Chondrocyte (in vitro differentiated cells): ENCODE measurements at places on chromosomes 1 and 21. TPM values are rescaled to one million over a fixed set of nuclear protein-coding genes. Genes with fewer than 3 reads are reported as not detected.
A peak's percentile ranks its signal among the peaks of the same experiment; 100 is the strongest.

FLG2 gene
- not detected in 3 replicates for total RNA-seq

TAF12 gene
- 19.4 to 27.6 TPM (median 22.8 TPM) in 3 replicates for total RNA-seq

SERTAD4 gene
- total RNA-seq = 39.1 to 71.7 TPM (median 43.5 TPM) in 3 replicates

SH3BGR gene
- total RNA-seq = 2.4 to 3.3 TPM (median 2.8 TPM) in 3 replicates

FAM177B gene
- not detected in 3 replicates for total RNA-seq

PPP2R5A gene
- 12.2 to 16.9 TPM (median 16.8 TPM) in 3 replicates for total RNA-seq

OLIG1 gene
- not detected in 3 replicates for total RNA-seq

DNA sequence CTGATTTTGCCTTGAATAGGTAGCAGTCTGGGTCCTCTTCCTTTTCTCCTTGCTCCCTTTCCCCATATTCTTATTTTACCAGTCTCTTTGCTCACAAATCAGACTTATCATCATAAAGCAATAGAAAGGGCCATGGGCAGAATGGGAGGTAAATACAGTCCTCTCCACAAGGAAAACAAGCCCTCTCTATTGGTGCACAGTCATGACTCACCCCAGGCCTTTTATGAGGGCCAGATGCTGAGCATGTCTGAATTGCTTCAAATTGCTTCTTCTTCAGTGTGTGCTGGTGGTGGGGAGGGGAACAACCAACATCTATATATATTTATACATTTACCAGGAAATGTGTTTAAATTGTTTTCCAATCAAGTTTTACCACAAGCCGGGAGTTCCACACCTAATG is 75.2 kb downstream of the GFI1 start:
- no peak for DNase-seq
- no peaks in the 10 kb centered on the region for H3K36me3 ChIP-seq
- no peaks in the 10 kb centered on the region for H3K4me1 ChIP-seq
- H3K27ac ChIP-seq = no peak overlapping the region
- H3K4me3 ChIP-seq = no peak overlapping the region
- H3K27me3 ChIP-seq = no peaks in the 10 kb centered on the region

GRCh38 chr1:54408147-54409066 is 2.2 kb upstream of the SSBP3 start:
- H3K27me3 ChIP-seq = no peaks in the 10 kb centered on the region
- peak overlapping the region; percentile 45 for H3K27ac ChIP-seq
- DNase-seq = no peak
- H3K36me3 ChIP-seq = no peaks in the 10 kb centered on the region

- H3K27me3 ChIP-seq = peaks cover 27% of the 10 kb centered on the region
- H3K27ac ChIP-seq = no peak overlapping the region
- H3K36me3 ChIP-seq = peaks cover 2% of the 10 kb centered on the region
- no peak for DNase-seq
- H3K4me3 ChIP-seq = no peak overlapping the region
Observed at GRCh38 chr1:10891091-10891490, 94.6 kb upstream of the CASZ1 start.

GRCh38 chr1:205142102-205142469 is 20.3 kb upstream of the RBBP5 start:
- no peaks in the 10 kb centered on the region for H3K36me3 ChIP-seq
- DNase-seq = no peak
- no peaks in the 10 kb centered on the region for H3K27me3 ChIP-seq
- H3K4me3 ChIP-seq = no peak overlapping the region
- H3K4me1 ChIP-seq = peaks cover 44% of the 10 kb centered on the region
- peak overlapping the region; percentile 32 for H3K27ac ChIP-seq

DNA sequence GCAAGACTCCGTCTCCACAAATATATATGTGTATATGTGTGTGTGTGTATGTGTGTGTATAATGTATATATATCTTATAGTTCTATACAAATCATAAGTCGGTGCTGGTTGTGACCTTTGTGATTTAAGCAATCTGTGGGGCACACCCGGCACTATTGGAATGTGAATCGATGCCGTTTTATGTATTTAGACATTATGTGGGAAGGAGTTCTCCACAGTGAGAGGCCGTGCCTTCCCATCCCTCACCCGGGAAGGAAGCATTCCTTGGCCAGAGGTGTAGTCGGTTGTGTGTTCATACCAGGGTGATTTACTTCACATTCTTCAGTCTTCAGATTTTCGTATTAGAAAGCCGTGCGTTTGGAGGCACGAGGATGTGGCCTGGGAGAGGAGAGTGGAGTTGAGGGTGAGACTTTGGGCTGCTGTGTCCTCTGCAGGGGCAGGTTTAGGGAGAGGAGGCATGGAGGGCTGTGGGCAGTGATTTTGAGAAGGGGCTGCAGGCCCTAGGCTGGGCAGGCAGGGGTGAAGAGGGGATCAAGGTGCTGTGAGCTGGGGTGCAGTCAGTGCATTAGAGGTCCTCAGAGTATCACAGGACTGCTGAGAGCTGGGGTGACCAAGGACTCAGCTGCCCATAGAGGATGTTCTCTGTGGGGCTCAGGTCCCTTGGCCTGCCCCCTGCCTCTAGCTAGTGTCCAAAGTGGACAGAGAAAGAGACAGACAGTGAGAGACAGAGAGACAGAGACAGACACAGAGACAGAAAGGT is 57.7 kb downstream of the TRIM11 start:
- peaks cover 3% of the 10 kb centered on the region for H3K36me3 ChIP-seq
- no peaks in the 10 kb centered on the region for H3K27me3 ChIP-seq
- no peak overlapping the region for H3K27ac ChIP-seq
- no peak overlapping the region for H3K4me3 ChIP-seq
- peaks cover 2% of the 10 kb centered on the region for H3K4me1 ChIP-seq

- no peak overlapping the region for H3K4me3 ChIP-seq
- H3K36me3 ChIP-seq = no peaks in the 10 kb centered on the region
- DNase-seq = no peak
- no peaks in the 10 kb centered on the region for H3K27me3 ChIP-seq
- H3K27ac ChIP-seq = no peak overlapping the region
- H3K4me1 ChIP-seq = peaks cover 17% of the 10 kb centered on the region
Observed at GRCh38 chr21:27036736-27037301, 69.9 kb upstream of the ADAMTS5 start.

- DNase-seq = no peak
- no peaks in the 10 kb centered on the region for H3K4me1 ChIP-seq
- no peaks in the 10 kb centered on the region for H3K36me3 ChIP-seq
- H3K4me3 ChIP-seq = no peak overlapping the region
Observed at GRCh38 chr1:105359457-105359856, 1609.8 kb downstream of the AMY1C start.

DNA sequence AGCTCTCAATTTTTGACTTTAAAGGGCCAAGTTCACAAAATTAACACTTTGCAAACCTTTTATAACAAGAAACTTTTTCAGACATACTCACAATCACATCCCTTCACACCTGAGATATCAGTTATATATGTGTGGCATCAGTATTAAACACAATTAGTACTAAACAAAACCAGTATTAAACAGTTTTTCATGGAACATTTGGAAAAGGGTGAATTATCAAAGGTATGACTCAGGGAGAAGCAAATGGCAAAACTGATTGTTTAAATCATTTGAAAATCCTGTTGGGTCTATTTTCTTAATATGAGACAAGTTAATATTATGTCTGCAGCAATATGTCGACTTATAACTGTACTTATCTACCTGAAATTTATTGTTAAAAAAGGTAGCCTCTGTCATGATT is 587.3 kb downstream of the NEGR1 start:
- no peaks in the 10 kb centered on the region for H3K36me3 ChIP-seq
- H3K27ac ChIP-seq = no peak overlapping the region
- no peak overlapping the region for H3K4me3 ChIP-seq
- H3K4me1 ChIP-seq = no peaks in the 10 kb centered on the region
- DNase-seq = no peak
- peaks cover 3% of the 10 kb centered on the region for H3K27me3 ChIP-seq

- no peaks in the 10 kb centered on the region for H3K36me3 ChIP-seq
- no peaks in the 10 kb centered on the region for H3K27me3 ChIP-seq
- H3K4me3 ChIP-seq = no peak overlapping the region
- H3K4me1 ChIP-seq = peaks cover 12% of the 10 kb centered on the region
- no peak overlapping the region for H3K27ac ChIP-seq
Observed at GRCh38 chr1:41883507-41883906, 35.2 kb downstream of the HIVEP3 start.

GRCh38 chr1:57683037-57683942 is 259.4 kb upstream of the DAB1 start:
- H3K27me3 ChIP-seq = peaks cover 3% of the 10 kb centered on the region
- no peaks in the 10 kb centered on the region for H3K4me1 ChIP-seq
- H3K4me3 ChIP-seq = no peak overlapping the region
- peaks cover 4% of the 10 kb centered on the region for H3K36me3 ChIP-seq
- no peak overlapping the region for H3K27ac ChIP-seq

- H3K27me3 ChIP-seq = peaks cover 4% of the 10 kb centered on the region
- no peak overlapping the region for H3K27ac ChIP-seq
- H3K36me3 ChIP-seq = no peaks in the 10 kb centered on the region
- H3K4me1 ChIP-seq = peaks cover 4% of the 10 kb centered on the region
- no peak for DNase-seq
Observed at GRCh38 chr1:69524015-69524414, 43.7 kb upstream of the LRRC7 start.

DNA sequence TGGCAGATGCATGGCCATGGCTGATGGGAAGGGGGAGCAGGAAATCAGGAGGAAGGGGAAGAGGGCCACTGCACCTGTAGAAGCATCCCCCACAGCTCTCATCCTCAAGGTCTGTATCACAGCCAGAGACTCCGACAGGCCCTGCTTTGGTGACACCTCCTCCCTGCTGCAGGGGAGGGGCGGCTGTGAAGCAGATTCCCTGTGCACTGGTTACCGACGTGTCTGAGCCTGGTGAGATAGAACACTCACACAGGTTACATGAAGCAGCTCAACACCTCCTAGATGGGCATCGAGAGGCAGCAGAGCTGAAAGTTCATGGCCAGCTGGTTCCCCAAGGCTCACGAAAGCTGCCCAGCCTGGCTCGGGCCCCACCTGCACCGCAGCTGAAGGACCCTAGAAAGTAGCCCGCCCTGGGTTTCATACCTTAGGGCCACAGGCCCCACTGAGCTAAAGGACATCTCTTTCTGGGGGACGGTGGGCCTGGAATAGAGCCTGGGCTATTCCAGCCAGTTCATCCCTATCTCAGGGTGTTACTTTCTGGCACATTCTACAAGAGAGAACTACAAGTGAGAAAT is 30.2 kb upstream of the AJAP1 start:
- no peaks in the 10 kb centered on the region for H3K4me1 ChIP-seq
- DNase-seq = no peak

GRCh38 chr1:153490272-153491051 is 30.0 kb upstream of the S100A7 start:
- no peak overlapping the region for H3K27ac ChIP-seq
- no peak for DNase-seq
- H3K4me3 ChIP-seq = no peak overlapping the region
- no peaks in the 10 kb centered on the region for H3K36me3 ChIP-seq
- H3K27me3 ChIP-seq = peaks cover 39% of the 10 kb centered on the region
- H3K4me1 ChIP-seq = peaks cover 6% of the 10 kb centered on the region

DNA sequence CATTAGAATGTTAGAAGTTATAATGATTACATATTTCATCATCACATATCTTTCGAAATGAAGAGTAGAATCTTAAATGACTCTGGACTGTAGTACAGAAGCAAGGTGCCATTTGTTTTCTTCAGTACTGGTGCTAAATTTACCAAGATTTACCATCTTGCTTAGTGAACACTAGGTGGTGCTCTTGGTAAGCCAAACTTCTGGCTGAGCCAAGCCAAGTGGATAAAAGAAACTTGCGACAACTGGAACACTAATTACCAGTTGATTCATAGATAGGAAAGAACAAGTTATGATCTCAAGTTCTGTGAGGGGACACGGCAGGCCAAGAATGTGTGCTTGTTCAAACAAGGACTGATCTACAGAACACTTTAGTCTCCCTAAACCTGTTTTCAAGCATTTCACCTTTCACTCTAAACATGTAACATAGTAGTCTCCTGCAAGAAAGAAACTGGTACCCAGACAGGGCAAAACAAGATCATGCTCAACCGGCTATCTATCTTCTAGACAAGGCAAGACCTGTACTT is 19.8 kb downstream of the SPRTN start:
- H3K36me3 ChIP-seq = peaks cover 8% of the 10 kb centered on the region
- no peak for DNase-seq
- no peaks in the 10 kb centered on the region for H3K27me3 ChIP-seq
- no peak overlapping the region for H3K4me3 ChIP-seq
- peaks cover 21% of the 10 kb centered on the region for H3K4me1 ChIP-seq
- H3K27ac ChIP-seq = peak overlapping the region; percentile 8

- no peak overlapping the region for H3K4me3 ChIP-seq
- H3K27ac ChIP-seq = no peak overlapping the region
- no peaks in the 10 kb centered on the region for H3K36me3 ChIP-seq
Observed at GRCh38 chr1:181038399-181038873, 4.7 kb downstream of the MR1 start.

GRCh38 chr1:198686069-198686728 is 47.4 kb downstream of the PTPRC start:
- no peak overlapping the region for H3K4me3 ChIP-seq
- H3K27me3 ChIP-seq = no peaks in the 10 kb centered on the region
- no peaks in the 10 kb centered on the region for H3K36me3 ChIP-seq
- H3K27ac ChIP-seq = no peak overlapping the region

GRCh38 chr1:100700586-100700985 is 19.0 kb upstream of the VCAM1 start:
- peaks cover 47% of the 10 kb centered on the region for H3K4me1 ChIP-seq
- no peak for DNase-seq
- no peak overlapping the region for H3K4me3 ChIP-seq
- H3K27ac ChIP-seq = no peak overlapping the region

DNA sequence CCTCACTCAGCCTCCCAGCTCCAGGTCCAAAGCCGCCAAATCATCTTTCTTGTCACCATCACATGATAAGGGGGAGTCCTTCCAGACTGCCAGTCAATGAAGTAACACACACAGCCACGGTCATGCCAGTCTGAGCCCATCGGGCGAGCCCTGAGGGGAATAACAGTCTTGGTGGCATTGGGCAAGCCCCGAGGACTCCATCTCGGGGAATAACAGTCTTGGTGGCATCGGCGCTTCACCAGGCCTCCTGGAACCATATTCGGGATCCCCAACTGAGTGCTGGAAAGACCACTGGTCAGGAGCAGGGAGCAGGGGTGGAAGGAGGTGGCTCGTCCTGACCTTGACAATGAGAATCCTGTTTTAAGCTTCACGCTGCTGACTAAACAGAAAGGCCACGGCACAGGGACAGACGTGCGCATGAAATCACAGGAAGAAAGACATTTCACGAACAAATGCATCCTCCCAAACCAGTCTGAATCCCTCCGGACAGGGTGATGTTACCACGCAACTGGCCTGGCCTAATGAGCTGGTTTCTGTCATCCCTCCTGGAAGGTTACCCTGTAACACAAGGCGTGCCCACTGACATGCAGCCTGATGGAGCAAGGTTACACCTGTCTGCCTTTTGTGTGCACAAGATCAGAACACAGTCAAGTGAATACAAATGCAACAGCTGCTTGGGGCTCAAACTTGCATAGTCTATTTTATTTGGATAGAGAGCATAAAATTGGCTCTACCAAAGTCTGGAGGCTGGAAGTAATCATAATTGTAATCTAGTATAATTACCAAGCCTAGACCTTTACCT is 517.4 kb downstream of the KIF26B start:
- no peaks in the 10 kb centered on the region for H3K27me3 ChIP-seq
- H3K36me3 ChIP-seq = peaks cover 10% of the 10 kb centered on the region
- H3K27ac ChIP-seq = peak overlapping the region; percentile 68
- no peak overlapping the region for H3K4me3 ChIP-seq

- H3K27me3 ChIP-seq = peaks cover 11% of the 10 kb centered on the region
- H3K36me3 ChIP-seq = no peaks in the 10 kb centered on the region
- no peak overlapping the region for H3K4me3 ChIP-seq
- peaks cover 12% of the 10 kb centered on the region for H3K4me1 ChIP-seq
- DNase-seq = no peak
- H3K27ac ChIP-seq = no peak overlapping the region
Observed at GRCh38 chr1:87176087-87176486, 152.6 kb upstream of the LMO4 start.

GRCh38 chr1:236002572-236002971 is 62.3 kb downstream of the NID1 start:
- no peak overlapping the region for H3K4me3 ChIP-seq
- peaks cover 28% of the 10 kb centered on the region for H3K4me1 ChIP-seq
- DNase-seq = no peak
- peaks cover 6% of the 10 kb centered on the region for H3K36me3 ChIP-seq
- no peak overlapping the region for H3K27ac ChIP-seq
